ENCODE measurements at places on chromosomes 4 and X.
A peak's percentile ranks its signal among the peaks of the same experiment; 100 is the strongest.

- no peak for DNase-seq
Measured at GRCh38 chr4:78609580-78609979, 58.0 kb downstream of the ANXA3 start.

DNA sequence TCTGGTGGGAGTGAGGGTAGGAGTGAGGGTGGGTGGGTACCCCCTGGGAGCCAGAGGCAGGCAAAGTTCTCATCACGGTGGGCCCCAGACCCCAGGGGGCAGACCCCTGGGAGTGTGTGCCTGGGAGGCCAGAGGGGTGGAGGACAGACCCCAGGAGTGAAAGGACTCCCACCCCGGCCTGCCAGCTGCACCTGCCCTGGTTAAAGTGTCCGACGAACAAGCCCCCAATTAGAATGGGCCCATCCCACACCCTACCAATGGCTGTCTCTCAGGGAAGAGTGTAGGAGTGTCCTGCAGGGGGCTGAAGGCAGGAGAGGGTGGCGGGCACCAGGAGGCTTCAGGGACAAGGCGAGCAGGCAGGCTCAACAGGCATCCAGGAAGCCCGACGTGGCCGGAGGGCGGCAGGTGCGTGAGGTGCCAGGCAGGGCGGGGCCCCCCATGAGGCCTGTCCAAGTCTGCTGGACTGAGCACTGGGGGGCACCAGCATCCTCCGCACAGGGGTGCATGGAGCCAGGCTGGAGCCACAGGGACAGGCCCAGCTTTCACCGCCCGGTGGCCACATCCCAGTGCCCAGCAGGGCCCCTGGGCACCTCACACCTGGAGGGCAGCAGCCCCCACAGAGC is 8.7 kb downstream of the PDE6B start:
- DNase-seq, result no peak

DNA sequence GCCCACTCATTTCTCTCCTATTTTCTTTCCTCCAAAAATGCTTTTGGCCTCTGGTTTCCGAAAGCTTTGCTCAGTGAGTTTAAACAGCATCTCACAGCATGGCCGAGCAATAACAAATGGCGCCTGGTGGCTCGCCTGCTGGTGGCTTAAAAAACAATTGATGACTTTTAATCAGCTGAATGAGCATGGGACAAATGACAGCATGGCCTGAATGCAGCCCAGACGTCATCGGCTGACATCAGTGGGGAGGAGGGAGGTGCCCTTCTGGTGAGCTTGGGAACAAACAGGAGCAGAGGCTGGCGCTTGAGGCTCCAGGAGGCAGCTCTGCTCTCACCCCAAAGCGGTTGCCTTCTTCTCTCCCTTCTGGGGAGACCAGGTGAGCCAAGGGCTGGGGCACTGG is 286.4 kb downstream of the BCOR start:
- no peak for DNase-seq

DNA sequence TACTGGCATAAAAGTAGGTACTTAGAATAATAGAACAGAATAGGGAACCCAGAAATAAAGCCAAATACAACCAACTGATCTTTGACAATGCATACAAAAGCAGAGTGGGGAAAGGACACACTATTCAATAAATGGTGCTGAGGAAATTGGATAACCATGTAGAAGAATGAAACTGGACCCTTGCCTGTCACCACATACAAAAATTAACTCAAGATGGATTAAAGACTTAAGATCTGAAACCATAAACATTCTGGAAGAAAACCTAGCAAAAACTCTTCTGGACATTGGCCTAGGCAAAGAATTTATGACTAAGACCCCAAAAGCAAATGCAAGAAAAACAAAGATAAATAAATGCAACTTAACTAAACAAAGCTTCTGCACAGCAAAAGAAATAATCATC is 45.6 kb downstream of the ARFIP1 start:
- DNase-seq, result no peak

DNA sequence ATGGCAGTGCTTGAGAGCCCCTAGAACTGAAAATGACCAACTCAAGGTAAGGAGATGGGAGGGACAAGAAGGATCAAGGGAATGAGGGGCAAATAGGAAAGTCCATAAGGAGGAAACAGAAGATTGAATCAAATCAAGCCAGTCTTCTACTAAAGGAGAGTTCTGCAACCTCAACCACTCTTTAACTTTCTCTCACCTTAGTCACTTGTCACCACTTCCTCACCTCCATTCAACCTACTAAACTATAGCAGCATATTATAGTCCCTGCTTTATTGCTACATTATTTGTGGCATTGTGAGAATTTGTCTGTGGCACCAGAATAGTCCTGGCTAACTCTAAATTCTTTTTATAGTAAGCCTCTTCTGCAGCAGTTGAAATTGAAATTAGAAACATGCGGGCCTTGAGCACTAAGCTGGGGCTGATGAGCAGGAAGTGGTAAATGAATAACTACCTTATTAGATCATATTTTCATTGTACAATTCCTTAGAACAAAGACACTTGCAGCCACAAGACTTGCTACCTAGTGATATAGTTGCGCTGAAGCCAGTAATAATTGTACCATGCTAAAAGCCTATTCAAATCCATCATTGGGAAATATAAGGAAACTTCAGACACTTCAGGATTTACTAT is 336.9 kb downstream of the ZNF674 start:
- peak; percentile 35 for DNase-seq

- no peak for DNase-seq
Measured at GRCh38 chr4:41185614-41186592, 28.4 kb downstream of the APBB2 start.

- DNase-seq, result no peak
Measured at GRCh38 chrX:48677516-48677915, 6.1 kb upstream of the WAS start.
